Activated naive CD4-positive, alpha-beta T cell (primary cell): ENCODE measurements at places on chromosomes 5 and 9.

- no peak for DNase-seq
Measured at GRCh38 chr5:107364443-107365319, 306.1 kb downstream of the EFNA5 start.

GRCh38 chr9:99637641-99638040, 184.0 kb upstream of the NR4A3 start:
- DNase-seq: no peak

GRCh38 chr5:154196955-154197652, 6.6 kb downstream of the GALNT10 start:
- no peak for DNase-seq

DNA sequence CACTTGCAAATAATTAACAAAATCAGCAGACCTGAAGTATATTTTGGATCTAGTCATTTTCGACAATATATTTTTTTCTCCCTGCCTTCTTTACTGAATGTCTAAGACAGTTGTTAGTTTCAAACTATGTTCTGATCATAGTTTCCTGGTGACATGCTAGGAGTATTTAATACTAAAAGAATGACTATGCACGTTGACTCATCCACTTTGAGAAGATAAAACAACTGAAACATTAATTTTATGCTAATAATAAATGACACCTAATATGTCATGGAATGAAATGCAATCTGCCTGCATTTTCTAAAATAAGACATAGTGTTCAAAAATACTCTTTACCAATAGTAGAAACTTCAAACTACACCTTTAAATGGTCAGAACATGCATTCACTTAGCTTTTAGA, 2123.7 kb upstream of the C9orf72 start:
- DNase-seq: no peak

DNA sequence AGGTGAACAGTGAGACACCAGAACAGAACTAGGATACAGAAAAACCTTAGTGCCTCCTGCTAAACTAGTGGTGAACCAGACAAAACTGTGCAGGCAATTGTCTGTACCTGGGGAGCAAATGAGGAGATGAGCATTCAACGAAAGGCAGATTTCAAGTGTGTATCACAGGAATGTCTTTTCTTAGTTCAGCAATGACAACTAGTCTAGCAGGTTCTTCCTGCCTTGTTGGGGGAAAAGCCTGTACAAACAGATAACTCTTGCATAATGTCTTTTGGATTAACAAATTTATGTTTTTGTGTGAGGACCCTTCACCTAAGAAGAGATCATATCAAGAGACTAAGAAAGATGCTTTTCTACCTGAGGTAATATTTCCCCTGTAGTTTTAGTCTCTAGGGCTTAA, 21.8 kb upstream of the DENND4C start:
- DNase-seq: no peak

DNA sequence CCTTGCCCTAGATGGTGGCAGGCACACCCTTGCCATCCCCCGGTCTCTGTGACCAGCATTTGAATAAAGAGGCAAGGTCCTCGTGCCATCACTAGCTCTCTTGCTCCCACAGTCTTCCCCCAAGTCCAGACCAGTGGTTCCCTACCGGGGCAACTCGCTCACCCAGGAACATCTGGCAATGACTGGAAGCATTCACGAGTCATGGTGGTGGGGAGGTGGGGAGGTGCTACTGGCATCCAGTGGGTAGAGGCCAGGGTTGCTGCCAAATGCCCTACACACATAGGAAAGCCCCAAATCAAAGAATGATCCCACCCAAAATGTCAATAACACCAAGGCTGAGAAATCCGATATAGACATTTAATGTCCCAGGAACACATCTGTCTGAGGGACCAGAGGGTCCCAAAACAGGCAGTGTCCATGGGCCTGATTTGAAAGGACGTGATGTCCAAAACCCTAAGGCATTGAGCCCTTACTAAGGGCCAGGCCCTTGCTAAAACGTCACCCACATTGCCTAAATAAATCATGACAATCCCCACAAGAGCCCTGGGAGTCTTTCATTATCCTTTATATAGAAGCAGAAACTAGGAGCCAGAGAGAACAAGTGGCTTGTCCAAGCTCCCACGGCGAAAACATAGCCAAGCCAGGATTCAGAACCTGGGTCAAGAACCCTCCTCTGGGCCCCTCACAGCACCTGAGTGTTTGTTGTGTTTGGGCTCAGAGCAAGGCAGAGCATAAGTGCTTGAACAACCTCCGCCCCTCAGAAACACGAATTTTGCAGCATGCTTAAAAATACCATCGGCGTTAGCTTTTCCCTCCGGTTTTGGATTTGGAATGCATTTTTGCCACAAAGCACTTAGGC, 119.3 kb upstream of the WWC1 start:
- no peak for DNase-seq

DNA sequence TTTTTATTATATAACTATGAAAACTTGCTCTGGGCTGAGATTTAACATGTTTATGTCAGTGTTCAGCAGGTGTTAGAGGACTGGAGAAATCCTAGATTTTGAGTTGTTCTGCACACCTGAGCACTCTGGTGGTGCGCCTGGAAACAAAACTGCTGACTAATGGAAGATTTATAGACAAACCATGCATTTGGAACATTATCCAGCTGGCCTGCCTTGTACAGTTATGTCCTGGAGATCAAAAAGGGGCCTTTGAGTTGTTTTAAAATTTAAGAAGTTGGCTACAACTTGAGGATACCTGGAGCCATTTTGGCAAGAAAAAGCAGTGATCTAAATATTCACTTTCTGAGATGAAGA, 5.7 kb upstream of the ARHGEF28 start:
- DNase-seq: no peak

DNA sequence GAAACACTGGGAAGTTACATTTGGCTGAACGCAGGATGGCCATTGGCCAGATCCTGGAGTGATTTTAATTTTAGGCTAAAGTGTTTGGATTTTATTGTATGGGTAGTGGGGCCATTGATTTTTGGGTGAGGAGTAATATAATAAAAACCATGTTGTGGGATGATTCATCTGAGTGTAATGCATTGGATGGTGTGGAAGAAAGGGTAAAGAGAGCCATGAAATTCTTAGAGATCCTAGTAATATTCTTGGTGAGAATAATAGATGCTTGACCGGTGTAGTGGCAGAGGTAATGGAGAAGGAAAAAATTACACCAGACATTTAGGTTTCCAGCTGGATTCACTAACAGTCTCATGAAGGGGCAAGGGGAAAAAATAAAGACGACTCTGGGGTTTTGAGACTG, 158.1 kb downstream of the NPR3 start:
- no peak for DNase-seq

DNA sequence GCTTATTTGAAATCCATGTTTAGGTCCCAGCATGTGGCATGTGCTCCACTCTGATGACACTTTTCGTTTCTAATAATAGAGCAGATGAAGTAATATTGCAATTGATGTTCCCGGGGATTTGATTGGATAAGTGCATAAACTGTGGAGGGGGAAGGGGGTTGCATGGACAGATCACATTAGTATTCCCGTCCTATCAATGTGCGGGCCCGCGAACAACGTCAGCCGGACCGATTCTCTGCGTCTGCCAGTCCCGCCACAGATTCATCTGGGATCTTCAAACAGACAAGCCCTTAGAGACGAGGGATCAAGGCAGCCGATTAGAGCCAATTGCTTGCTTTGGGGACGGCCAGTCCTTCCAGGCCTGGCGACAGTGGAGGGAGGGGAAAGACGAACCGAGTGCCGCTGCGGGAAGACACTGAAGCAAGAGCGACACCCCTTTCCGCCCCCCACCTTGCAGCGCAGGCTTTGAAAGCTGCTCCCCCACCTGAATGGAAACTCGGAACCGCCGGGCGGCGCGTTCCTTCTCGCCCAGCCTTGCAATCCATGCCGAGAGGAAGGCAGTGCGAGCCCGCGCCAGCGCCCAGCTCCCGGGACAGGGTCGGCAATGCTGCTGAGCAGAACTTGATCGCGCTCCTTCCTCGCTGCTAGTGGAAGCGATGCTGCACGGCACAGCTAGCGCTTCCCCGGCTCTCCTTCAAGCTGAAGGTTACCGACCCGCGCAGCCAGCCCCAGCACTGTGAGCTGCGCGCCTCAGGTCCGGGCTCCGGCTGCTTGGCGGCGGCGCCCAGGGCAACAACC, at the start of gene RGS7BP:
Gene RGS7BP, plus strand, starts transcription at position 247 of the 798 bp plus-strand sequence. CDS start 610 bp downstream, outside the sequence.
- no peak for DNase-seq

DNA sequence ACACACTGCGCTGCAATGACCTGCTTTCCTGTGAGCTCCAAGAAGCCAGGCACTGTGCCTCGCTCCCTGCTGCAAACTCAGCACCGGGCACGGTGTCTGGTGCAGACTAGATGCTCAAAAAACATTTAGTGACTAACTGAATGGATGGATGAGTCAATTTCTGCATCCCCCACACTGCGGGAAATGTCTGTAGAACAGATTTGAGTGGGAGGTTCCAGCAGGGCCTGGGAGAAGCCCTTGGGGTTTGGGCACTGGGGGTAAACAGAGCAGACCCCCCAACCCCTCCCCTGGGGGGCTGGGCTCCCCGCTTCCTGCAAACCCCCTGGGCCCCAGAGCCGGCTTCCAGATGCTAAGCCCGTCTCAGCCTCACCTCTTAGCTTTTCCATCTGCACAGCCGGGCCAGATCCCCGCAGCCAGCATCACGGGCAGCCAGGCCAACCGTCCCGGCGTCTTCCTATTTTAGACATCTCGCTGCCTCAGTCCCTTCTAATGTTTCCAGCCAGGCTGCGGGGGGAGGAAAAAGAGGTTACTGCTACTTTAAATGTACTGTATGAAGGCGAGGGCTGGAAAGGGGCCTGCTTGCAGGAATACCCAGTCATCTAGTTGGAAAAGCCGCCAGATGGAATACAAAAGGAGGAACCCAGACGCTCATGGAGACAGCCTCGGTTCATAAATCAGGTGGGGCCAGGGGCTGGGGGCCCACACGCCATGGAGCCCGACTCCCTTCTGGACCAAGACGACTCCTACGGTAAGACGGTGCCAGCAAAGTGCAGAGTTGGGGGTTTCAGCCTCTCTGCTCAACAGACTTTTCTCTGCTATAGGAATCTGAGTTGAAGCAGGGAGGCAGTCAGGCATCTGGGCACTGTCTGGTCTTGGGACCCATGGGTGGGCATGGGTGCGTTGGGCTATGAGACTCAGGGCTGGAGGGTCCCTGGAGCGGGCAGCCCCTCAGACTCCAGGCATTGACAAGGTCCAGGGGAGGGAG, 67.1 kb upstream of the GGTA1 start:
- no peak for DNase-seq

DNA sequence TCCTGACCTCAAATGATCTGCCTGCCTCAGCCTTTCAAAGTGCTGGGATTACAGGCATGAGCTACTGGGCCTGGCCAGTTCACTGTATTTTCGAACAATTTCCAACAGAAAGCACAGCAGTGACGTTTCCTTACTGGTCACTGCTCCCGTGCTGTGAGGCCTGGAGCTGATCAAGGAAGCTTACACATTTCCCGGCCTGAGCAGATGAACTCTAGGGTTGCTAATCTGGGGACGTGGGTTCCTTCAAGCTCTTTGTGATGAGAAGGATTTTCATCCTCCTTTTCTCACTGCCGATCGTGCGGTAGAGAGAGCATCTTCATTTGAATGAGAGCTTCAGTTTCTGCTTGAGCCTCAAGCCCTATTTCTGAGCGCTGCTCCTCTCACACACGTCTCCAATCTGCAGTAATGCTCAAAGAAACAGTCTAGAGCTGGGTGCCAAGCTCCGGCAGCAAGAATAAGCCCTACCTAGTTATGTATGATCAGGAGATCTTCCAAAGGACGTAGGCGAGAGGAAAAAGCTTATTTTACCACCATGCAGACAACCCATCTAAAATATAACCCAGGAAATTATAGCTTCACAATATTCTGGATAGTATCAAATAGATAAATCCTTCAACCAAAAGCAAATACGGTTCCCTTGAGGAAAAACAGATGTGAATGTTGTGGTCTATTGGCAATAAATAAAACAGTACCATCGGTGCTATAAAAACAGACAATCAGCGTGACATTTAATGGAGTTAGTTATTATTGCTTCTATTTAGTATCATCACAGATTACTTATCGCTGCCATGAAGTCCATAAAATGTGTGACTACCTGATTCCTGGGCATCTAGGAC, 7.3 kb upstream of the SPATA24 start:
- DNase-seq: no peak

GRCh38 chr9:109316207-109316640, 4.6 kb downstream of the EPB41L4B start:
- DNase-seq: no peak

DNA sequence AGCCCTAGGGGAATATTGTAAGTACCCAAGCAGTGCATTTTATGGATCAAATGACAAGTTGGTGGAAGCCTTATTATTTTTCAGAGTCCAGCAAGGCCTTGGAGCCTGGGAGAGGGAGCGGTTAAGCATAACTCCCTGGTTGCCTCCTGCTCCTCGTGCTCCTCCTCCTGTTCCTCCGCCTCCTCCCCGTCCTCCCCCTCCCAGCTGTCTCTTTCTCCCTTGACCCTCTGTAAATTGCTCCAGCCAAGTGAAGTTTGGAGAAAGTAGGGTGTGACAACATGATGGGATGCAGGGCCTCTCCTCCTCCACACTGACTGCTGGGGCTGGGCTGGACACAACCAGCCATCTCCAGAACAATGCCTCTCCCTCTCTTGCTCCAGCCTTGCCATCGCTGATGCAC, 586.9 kb downstream of the CCDC171 start:
- no peak for DNase-seq

DNA sequence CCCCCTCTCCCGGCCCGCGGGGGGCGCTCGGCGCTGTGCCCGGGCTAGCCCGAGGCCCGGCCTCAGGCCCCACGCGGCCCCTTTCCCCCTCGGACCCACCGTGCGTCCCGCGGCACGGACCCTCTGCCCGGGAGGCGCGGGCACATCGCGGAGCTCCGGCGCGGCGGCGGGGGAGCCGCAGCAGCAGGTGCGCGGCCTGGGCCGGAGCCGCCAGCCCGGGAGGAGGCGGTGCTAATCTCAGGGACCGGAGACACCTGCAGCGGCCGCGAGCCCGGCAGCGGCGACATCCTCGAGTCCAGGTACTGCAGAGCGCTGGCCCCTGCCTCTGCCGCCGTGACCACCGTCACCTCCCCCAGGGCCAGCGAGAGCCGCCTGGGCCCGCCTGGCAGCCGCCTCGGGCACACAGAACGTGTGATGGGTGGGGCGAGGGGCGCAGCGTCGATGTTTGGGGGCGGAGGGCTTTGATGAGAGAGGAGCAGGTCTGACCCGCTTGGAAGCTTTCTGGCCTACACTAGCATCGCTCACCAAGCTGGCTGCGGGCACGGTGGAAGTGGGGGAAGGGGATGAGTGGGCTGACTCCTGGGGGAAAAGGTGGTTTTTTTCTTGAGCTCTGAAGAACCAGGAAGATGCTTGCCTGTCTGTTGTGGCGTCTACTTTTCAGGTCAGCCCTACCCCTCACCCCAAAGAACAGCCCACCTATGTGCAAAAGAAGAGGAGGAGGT, 524 bp downstream of the CYFIP2 start:
- DNase-seq: peak; percentile 41

DNA sequence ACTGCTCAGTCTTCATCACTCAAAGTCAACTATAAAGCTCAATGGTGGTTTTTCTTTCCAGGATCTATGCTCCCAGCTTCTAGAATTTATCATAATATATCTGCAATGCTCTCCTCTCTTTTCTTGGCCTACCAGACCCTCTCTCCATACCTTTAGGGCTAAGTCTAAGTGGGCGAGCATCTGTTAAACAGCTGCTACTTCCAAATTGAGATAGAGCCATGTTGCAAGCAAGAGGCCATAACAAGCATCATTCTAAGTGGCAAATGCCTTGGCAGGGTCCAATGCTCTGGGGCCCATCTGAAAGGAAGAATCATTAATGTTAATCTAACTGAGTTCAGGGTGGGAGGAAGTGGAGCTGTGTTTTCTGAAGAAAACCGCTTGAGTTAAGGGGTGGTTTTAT, 324.0 kb downstream of the TLR4 start:
- DNase-seq: no peak

GRCh38 chr5:87746891-87747377, 334.2 kb upstream of the CCNH start:
- DNase-seq: no peak

- DNase-seq: no peak
Measured at GRCh38 chr5:74375271-74375670, 265.3 kb downstream of the ENC1 start.

- no peak for DNase-seq
Measured at GRCh38 chr9:326667-327066, 112.0 kb downstream of the DOCK8 start.
